NCI-H1417 treated with DMSO at 0.1 percent for 48 hours (cell line): ENCODE measurements at places on chromosomes 1 and 21.

GRCh38 chr1:71593523-71593922 is 512.7 kb upstream of the ZRANB2 start:
- DNase-seq = no peak

DNA sequence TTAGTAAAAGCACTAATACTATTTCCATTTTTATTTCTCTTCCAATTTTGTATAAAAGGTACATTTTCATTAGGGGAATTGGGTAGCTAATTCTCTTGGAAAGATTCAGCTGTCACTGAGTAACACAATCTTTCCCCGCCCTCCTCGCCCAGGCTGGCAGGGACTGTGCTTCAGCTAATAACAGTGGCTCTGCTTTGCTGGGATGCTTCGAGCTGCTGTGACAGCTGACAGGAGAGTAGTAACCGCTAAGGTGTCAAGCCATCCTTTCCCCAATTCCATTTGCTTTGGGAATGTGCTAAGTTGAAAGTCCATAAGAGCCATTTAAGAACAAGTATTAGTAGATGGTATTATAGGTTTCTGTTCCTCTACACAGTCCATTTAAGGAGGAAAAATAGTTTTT is 106.7 kb upstream of the NRIP1 start:
- no peak for DNase-seq

GRCh38 chr1:237124856-237125462 is 83.0 kb downstream of the RYR2 start:
- DNase-seq = no peak

DNA sequence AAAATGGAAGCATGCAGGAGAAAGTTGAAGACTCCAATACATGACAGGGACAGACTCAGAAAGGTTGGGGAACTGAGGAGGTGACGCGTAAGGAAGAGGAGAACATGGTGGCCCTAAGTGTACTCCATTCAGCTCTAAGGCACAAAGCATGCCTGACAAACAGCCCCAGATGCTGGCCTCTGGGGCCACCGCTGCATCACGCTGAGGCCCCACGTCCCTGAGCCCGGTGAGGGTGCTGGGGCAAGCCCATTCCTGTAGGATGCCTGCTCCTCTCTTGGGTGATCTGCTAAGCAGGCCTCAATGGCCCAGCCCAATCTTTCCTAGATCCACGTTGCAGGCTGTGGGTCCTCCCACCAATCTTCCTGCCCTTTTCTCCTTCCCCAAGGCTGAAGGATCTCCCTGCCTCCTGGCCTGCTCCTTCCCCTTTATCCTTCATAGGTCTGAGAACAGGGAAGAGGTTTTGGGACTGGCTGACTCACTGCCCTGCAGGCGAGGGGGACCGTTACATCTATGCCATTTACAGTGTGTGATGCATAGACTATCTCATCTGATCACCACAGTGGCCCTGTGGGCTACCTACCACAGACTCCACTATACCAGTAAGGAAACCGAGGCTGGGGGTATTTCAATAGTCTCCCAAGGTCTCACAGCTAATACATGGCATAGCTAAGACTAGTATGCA is 16.8 kb upstream of the NID1 start:
- no peak for DNase-seq

DNA sequence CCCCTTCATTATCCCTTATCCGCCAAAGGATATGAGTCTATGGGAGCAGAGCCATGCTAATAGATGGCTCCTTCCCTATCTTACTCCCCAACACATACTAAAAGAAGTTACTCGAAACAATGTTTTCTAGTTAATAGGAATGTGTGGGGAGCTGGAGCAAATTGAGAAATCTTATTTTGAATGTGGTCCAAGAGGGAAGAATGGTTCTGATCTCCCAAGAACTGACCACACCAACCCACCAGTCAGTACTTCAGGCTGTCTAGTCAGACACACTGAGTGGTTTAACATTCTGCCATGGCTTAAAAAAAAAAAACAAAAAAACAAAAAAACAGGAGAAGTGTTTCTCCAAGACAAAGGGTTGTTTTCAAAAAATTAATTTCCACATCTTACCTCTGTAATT is 31.5 kb upstream of the DNASE2B start:
- no peak for DNase-seq

GRCh38 chr1:168966217-168966616 is 140.3 kb upstream of the ATP1B1 start:
- DNase-seq = no peak

- DNase-seq = no peak
These were observed 113.7 kb downstream of the ZSCAN20 start for GRCh38 chr1:33586106-33586505.

- no peak for DNase-seq
These were observed 41.3 kb upstream of the H6PD start for GRCh38 chr1:9193233-9193625.

- DNase-seq = no peak
These were observed 15.9 kb upstream of the OSBPL9 start for GRCh38 chr1:51600965-51601364.

DNA sequence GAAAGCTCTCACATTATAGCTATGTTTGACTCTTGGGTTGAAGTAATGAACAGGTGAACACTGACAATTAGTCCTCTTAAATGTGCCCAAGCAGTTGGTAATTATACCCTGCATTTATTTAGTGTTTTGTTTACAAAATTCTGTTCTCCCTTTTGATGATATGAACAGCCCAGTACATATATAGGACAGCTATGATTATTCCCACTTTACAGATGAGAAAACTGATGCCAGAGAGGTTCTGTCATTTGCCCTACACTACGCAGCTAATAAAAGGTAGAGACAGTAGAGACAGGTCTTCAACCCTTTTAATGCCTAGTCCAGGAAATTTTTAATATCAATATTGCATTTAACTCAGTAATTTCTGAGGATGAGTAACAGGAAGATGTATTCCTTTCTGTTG is 46.1 kb upstream of the DNAJC6 start:
- no peak for DNase-seq

DNA sequence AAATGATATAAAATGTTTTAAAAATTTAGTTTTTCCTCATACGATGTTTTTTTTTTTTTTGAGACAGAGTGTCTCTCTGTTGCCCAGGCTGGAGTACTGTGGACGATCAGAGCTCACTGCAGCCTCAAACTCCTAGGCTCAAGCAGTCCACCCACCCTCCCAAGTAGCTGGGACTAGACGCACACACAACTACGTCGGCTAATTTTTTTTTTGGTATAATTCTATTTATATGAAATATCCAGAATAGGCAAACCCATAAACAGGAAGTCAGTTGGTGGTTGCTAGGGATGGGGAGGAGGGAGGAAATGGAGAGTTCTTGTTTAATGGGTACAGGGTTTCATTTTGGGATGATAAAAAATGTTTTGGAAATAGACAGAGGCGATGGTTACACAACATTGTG is 56.5 kb downstream of the WARS2 start:
- no peak for DNase-seq

DNA sequence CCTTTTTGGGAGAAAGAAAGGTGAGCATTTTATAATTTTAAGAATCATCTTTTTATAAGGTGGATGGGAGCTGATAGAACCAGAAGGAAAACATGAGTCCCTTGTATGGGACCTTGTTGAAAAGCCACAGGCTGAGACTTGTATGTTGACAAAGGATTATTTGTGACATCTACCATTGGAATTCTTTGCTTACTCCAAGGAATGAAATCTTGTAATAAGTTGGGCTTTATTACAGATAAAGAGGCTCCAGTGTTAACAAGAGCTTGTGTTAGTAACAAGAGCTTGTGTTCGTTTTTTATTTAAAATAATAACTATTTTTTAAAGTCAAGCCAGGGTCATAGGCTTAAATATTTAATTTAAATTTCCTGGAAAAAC is 201.1 kb upstream of the CHRM3 start:
- no peak for DNase-seq

DNA sequence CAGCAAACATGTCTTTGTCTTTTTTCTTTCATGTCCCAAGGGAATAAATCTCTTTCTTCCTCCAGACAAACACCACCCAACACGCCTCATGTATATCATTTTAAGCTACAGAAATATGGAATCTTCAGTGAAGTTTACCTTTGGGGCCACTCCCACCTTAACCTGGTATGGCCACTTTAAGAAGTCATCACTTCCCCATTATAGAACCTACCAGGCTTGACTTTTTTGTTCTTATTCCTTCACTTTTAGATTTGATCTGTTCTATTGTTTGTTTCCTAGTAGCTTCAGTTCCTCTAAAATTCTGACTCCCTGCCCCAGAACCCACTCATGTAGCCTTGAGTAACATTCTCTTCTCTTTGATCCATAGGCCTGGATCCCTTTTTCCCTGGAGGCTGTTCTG is 226.3 kb downstream of the HLX start:
- DNase-seq = no peak
